ENCODE measurements at places on chromosomes 16 and 17.

DNA sequence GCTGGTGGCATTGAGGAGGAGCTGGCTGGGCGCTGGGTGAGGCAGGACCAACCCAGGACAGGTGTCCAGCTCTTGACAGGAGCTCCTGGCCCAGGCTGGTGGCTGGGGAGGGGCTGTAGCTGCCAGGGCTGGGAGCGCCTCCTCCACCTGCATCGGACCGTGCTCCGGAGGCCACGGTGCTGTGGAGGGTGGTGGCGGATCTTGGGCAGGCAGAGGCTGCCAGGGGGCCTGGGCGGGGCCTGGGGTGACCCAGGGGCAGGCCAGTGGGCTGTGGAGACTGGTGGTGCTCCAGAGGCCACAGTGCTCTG, 32.0 kb downstream of the SOX8 start:
- peaks cover 15% of the 10 kb centered on the region for H3K27me3 ChIP-seq
- H3K4me1 ChIP-seq, result peaks cover 2% of the 10 kb centered on the region
- H3K27ac ChIP-seq, result no peak overlapping the region
- no peak overlapping the region for H3K4me3 ChIP-seq
- no peak for DNase-seq

DNA sequence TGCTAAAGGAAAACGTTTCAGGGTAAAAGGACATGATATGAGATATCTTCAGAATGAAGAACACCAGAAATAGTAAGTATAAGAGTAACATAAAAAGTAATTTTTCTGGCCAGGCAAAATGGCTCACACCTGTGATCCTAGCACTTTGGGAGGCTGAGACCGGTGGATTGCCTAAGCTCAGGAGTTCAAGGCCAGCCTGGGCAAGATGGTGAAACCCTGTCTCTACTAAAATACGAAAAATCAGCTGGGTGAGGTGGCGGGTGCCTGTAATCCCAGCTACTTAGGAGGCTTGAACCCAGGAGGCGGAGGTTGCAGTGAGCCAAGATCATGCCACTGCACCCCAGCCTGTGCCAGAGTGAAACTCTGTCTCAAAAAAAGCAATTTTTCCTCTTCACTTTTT, 56.6 kb upstream of the NFAT5 start:
- H3K27me3 ChIP-seq, result peaks cover 3% of the 10 kb centered on the region
- no peak overlapping the region for H3K27ac ChIP-seq
- no peak for DNase-seq
- H3K4me1 ChIP-seq, result no peaks in the 10 kb centered on the region

DNA sequence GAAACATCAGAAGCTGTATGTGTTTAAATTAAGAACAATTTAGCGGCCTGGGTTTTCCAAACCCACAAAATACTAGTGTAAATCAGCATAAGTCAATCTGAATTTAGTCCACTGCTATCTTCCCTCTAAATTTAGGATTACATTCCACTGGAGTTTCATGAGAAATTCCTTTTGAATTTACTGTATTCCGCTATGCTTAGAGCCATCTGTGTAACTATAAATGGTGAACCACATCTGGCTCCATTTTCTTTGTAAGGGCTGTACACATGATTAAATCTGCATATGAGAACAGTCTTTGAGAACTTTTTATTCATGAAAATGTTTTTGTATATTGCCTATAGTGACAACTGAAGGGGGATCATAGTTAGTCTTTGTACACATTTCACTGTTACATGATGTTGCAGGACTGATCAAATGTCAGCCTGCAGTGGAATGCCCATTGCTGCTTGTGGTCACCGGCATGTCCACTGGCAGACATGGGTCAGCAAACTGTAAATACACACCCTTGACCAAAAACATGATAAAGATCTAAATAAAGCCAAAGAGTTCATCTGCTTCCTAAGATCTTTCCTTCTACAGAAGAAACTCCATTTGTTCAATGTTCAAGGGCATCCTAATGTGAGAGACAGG, 36.8 kb downstream of the RPGRIP1L start:
- no peak overlapping the region for H3K27ac ChIP-seq
- no peak for DNase-seq
- H3K4me1 ChIP-seq, result no peaks in the 10 kb centered on the region
- H3K4me3 ChIP-seq, result no peak overlapping the region

- H3K4me1 ChIP-seq, result peaks cover 58% of the 10 kb centered on the region
- H3K4me3 ChIP-seq, result peak overlapping the region; percentile 78
- no peaks in the 10 kb centered on the region for H3K27me3 ChIP-seq
- peak; percentile 76 for DNase-seq
These were observed 15.9 kb downstream of the GRB7 start for GRCh38 chr17:39753514-39754160.

DNA sequence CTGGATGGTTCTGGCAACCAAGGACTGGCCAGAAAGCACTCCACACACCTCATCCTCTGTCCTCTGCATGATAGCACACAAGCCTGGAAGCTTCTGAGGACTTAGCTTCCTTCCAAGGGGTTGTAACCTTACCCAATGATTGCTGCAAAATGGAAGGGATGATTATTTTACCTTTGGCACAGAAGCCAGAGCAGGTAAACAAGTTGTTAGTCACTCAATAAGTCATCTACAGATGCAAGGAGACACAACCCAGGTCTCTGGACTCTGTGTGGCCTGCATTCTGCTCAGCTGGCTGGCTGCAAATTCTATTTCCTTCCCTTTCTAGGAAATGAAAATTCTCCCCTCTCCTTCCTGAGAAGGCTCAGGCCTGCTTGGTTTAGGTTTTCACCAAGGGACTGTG, 26.7 kb upstream of the DYNLL2 start:
- H3K4me1 ChIP-seq, result peaks cover 11% of the 10 kb centered on the region
- DNase-seq, result no peak
- H3K36me3 ChIP-seq, result no peaks in the 10 kb centered on the region
- H3K27ac ChIP-seq, result no peak overlapping the region
- H3K27me3 ChIP-seq, result no peaks in the 10 kb centered on the region

DNA sequence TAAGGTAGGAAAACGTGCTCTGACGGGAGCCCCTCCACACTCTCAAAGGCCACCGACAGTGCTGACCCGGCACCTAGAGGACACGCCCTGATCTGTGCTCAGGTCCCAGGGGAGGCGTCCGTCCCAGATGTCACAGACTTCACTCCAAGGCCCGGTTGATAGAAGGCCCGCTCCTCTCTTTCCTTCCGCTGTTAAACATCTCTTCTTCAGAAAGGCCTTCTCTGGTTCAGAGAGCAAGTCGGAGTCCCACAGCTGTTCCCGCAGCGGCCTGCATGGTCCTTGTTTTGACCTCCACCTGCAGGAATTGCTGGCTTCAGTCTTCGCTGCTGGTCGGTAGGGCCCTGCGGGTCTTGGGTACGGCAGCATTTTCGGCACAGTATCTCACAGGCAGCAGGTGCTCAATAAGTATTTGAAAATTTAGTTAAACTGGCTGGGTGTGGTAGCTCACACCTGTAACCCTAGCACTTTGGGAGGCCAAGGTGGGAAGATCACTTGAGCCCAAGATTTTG, 88.5 kb downstream of the MRC2 start:
- H3K36me3 ChIP-seq, result peaks cover 7% of the 10 kb centered on the region
- H3K27me3 ChIP-seq, result peaks cover 12% of the 10 kb centered on the region
- no peak for DNase-seq

DNA sequence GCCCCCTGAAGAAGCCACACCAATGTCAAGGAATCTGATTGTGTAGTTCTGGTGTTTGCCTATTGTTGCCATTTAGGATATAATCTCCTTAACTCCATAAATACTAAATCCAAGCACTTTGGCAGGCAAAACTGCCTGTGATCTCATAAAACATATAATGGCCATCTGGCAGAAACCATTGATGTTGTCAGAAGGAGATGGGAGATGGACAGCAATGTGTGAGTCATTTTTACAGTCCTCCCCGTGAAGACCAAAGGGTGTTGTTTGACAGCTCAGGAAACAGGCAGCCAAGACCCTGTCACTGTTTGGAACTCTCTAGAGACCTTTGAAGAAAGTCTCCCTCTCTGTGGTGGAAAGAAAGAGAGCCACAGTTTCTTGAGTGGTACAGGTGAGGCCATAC, 454.1 kb downstream of the HS3ST3B1 start:
- H3K4me1 ChIP-seq, result no peaks in the 10 kb centered on the region
- H3K36me3 ChIP-seq, result no peaks in the 10 kb centered on the region
- H3K4me3 ChIP-seq, result no peak overlapping the region
- peaks cover 4% of the 10 kb centered on the region for H3K27me3 ChIP-seq

GRCh38 chr17:61209525-61209924, 190.1 kb upstream of the TBX2 start:
- no peak for DNase-seq
- no peaks in the 10 kb centered on the region for H3K36me3 ChIP-seq
- H3K27me3 ChIP-seq, result no peaks in the 10 kb centered on the region
- no peak overlapping the region for H3K27ac ChIP-seq
- H3K4me3 ChIP-seq, result no peak overlapping the region
